ENCODE measurements at places on chromosomes 16 and 17. TPM values are rescaled to one million over a fixed set of nuclear protein-coding genes. Genes with fewer than 3 reads are reported as not detected.

GRCh38 chr17:78709119-78709681, 72.9 kb downstream of the CYTH1 start:
- no peaks in the 10 kb centered on the region for H3K27me3 ChIP-seq

GRCh38 chr17:2416010-2416734, 15.3 kb upstream of the MNT start:
- H3K4me1 ChIP-seq: peaks cover 17% of the 10 kb centered on the region
- peak overlapping the region; percentile 49 for H3K4me3 ChIP-seq
- H3K27me3 ChIP-seq: no peaks in the 10 kb centered on the region
- H3K27ac ChIP-seq: peak overlapping the region; percentile 96
- no peaks in the 10 kb centered on the region for H3K36me3 ChIP-seq

DNA sequence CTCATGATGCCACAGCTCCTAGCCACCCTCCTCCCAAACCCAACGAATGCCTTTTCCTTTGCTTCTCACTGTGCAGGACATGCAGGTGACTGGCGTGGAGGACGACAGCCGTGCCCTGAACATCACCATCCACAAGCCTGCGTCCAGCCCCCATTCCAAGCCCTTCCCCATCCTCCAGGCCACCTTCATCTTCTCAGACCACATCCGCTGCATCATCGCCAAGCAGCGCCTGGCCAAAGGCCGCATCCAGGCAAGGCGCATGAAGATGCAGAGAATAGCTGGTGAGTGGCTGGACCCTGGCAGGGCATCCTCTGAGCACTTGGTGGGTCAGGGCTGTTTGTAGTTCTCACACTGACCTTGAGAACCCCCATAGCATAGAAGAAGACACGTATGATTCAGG, 132.3 kb downstream of the SOCS1 start:
- peaks cover 6% of the 10 kb centered on the region for H3K36me3 ChIP-seq
- peaks cover 10% of the 10 kb centered on the region for H3K4me1 ChIP-seq
- peak overlapping the region; percentile 92 for H3K27ac ChIP-seq
- H3K4me3 ChIP-seq: no peak overlapping the region
- no peak for DNase-seq

GRCh38 chr16:79375351-79375750, 225.2 kb downstream of the MAF start:
- peaks cover 8% of the 10 kb centered on the region for H3K27me3 ChIP-seq
- no peaks in the 10 kb centered on the region for H3K4me1 ChIP-seq
- DNase-seq: no peak
- H3K27ac ChIP-seq: no peak overlapping the region

DNA sequence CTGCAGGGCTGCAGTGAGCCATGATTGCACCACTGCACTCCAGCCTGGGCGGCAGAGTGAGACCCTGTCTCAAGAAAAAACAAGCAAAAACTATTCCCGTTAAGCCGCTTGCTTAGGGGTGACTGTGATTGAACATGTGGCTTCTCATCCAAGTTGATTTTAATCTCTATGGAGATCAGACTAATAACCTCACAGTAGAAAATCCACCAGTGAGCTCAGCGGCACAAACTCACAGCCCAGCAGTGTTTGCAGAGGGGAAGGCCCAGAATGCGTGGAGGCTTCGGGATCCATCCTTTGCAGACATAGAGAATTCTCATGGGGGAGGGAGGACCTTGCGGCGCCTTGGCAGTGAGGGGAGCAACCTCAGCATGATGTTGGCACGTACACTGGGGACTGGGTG, 7.4 kb downstream of the BANP start:
- H3K4me3 ChIP-seq: peak overlapping the region; percentile 12
- H3K27me3 ChIP-seq: no peaks in the 10 kb centered on the region
- H3K27ac ChIP-seq: no peak overlapping the region
- H3K36me3 ChIP-seq: peaks cover 5% of the 10 kb centered on the region
- DNase-seq: no peak
- H3K4me1 ChIP-seq: peaks cover 40% of the 10 kb centered on the region

Gene DRC3
- total RNA-seq: 0.61 TPM

Gene SPIRE2
- 19.3 TPM for total RNA-seq

Gene TAF1C
- 86.4 TPM for total RNA-seq

Gene KLHL10
- total RNA-seq: not detected

GRCh38 chr17:77496831-77497577, 356.2 kb downstream of the SEC14L1 start:
- H3K36me3 ChIP-seq: peaks cover 11% of the 10 kb centered on the region
- peaks cover 5% of the 10 kb centered on the region for H3K4me1 ChIP-seq
- DNase-seq: no peak
- peaks cover 3% of the 10 kb centered on the region for H3K27me3 ChIP-seq

GRCh38 chr17:54608634-54609155, 292.0 kb upstream of the TOM1L1 start:
- no peaks in the 10 kb centered on the region for H3K27me3 ChIP-seq
- H3K4me1 ChIP-seq: no peaks in the 10 kb centered on the region
- H3K4me3 ChIP-seq: no peak overlapping the region
- DNase-seq: no peak

DNA sequence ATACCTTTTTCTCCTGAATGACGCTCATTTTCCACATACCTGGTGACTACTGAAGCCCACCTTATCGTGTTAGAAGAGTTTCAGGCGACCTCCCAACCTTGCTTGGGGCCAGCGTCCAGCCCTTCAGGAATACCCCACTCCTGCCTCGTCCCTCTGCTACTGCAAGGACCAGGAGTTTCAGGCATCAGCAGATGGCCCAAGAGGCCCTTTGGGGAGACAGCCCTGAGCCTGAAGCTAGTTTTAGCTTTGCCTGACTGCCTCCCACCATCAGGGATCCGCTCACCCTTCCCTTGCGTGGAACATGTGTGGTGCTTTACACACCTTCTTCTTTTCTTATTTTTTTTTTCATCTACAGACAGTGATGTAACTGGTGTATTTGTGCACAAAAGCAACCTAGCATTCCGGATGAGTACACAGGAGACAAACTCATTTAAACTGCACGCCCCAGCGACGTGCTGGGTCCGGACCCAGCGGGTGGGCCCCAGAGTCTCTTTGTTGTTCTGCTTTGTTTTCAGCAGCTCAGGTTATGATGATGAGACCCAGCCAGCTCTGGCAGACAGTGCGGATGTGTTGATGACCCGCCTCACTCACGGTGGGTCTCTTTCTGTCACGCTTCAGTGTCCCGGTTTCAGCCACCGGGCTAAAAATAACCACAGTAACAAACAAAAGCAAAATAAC, 242.4 kb downstream of the C16orf95 start:
- peaks cover 15% of the 10 kb centered on the region for H3K4me1 ChIP-seq
- H3K36me3 ChIP-seq: peaks cover 8% of the 10 kb centered on the region
- H3K27me3 ChIP-seq: peaks cover 17% of the 10 kb centered on the region
- H3K27ac ChIP-seq: peak overlapping the region; percentile 45
- DNase-seq: no peak
- no peak overlapping the region for H3K4me3 ChIP-seq

DNA sequence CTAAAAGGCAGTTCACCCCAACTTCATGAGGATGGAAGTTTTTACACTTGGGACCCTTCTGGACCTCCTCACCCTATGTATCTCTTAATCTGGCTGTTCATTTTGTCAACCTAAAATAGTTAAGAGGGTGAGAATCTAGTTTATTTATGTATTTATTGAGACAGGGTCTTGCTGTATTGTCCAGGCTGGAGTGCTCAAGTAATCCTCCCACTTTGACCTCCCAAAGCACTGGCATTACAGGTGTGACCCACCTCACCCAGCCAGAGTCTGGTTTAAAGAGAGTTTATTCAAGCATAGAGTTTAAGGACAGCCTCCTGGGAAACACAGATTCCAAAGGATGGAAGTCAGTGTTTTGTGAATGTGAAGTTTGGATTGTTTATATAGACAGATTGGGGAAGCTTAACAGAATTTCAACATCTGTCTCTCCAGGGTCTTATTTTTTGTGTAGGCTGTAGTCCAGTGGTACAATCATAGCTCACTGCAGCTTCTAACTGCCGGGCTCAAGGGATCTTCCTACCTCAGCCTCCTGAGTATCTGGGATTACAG, 8.0 kb upstream of the APPBP2 start:
- H3K4me3 ChIP-seq: no peak overlapping the region
- no peak overlapping the region for H3K27ac ChIP-seq
- no peaks in the 10 kb centered on the region for H3K27me3 ChIP-seq
- H3K36me3 ChIP-seq: peaks cover 6% of the 10 kb centered on the region

- no peak for DNase-seq
- H3K36me3 ChIP-seq: no peaks in the 10 kb centered on the region
- H3K4me1 ChIP-seq: no peaks in the 10 kb centered on the region
- H3K27ac ChIP-seq: no peak overlapping the region
- no peak overlapping the region for H3K4me3 ChIP-seq
Observed at GRCh38 chr16:66170989-66171388, 195.5 kb upstream of the CDH5 start.

Gene TRAF7
- 85.5 TPM for total RNA-seq

Gene LGALS9B
- not detected for total RNA-seq

DNA sequence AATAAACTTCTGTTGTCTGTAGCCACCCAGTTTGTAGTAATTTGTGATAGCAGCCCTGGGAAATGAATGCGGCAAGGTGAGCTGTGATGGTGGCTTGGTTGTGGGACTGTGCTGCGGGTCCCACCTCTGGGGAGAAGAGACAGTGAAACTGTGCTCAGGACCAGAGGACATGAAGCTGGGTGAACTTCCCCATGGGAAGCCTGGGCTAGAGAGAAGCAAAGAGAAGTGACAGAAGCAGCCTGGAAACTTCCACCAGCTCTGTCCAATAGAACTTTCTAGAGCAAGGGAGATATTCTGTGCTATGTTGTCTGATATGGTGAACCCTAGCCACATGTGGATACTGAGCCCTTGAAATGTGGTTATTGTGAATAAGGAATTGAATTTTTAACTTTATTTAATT, 51.5 kb upstream of the EMP2 start:
- H3K4me3 ChIP-seq: no peak overlapping the region
- H3K4me1 ChIP-seq: no peaks in the 10 kb centered on the region
- no peak for DNase-seq
- no peaks in the 10 kb centered on the region for H3K27me3 ChIP-seq

DNA sequence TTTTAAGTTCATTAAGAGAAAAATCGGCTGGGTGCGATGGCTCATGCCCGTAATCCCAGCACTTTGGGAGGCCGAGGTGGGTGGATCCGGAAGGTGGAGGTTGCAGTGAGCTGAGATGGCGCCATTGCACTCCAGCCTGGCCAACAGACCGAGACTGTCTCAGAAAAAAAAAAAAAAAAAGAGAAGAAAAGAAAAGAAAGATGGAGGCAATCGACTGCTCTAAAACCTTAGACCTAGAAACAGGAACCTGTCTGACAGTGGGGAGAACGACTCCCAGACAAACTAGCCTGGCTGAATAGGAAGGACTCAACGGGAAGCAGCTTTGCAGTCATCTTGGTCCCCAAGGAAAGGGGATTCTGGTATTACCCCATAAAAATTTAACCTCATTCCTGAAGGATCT, 13.7 kb downstream of the MRC2 start:
- no peak overlapping the region for H3K4me3 ChIP-seq
- no peak for DNase-seq
- no peaks in the 10 kb centered on the region for H3K27me3 ChIP-seq
- no peak overlapping the region for H3K27ac ChIP-seq
- H3K36me3 ChIP-seq: no peaks in the 10 kb centered on the region

GRCh38 chr16:29702269-29702668, 23.3 kb downstream of the QPRT start:
- peak overlapping the region; percentile 41 for H3K27ac ChIP-seq
- no peak overlapping the region for H3K4me3 ChIP-seq
- peaks cover 15% of the 10 kb centered on the region for H3K36me3 ChIP-seq

Measured in neural crest cell (in vitro differentiated cells).